Stimulated activated CD4-positive, alpha-beta T cell treated with anti-CD3 and anti-CD28 coated beads, Interleukin-4, amount 100 ng/mL, for 4 hours (primary cell): ENCODE measurements at places on chromosomes 3 and 15.

DNA sequence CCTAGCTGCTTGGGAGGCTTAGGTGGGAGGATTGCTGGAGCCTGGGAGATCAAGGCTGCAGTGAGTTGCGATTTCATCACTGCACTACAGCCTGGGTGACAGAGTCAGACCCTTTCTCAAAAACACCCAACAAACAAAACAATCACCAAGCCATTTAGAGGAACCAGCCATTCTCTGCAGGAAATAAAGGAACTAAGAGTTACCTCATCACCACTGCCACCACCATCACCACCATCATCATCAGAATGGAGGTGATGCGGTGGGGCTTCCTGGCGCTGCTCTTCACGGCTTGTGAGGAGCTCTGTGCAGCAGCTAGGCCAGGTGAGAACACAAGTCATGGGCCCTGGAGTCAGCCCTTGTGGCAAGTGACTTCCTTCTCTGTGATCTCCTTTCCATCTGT lies 37.7 kb upstream of the KLHL25 start:
- no peak for DNase-seq

GRCh38 chr3:99753268-99753975 lies 64.2 kb upstream of the CMSS1 start:
- no peak for DNase-seq

DNA sequence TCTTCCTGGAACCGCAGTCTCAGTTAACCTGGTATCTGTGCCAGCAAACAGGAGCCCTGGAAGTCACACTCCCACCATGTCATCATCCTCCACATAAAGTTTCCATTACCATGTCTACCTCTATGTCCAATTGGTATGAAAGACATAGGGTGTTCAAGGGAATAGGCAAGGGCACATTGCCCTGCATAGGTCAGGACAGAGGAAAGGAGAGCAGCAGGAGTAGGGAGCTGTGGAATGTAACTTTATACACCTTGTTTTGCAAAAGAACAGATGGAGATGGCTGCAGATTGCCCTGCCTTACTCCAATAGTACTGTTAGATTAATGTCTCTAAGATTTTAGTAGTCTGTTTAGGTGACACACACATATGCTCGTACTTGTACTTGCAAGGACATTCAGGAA lies 1056.4 kb downstream of the NTRK3 start:
- no peak for DNase-seq

DNA sequence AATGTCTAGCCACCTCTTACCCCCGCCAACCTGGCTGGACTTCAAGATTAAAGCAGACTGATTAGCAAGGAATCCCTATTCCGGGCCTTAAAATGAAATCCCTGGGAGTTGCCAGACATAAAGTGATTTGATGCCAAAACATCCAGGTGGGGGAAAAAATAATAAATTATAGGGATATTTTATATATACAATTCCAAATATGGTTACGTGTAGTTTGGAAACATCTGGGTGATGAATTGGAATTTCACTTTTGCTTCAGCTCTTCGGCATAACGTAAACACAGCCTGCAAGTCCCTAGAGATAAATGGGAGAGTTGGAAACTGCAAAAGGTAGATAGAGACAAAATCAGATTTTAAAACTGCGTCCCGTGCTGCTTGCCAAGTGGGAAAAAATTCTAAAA lies 545.5 kb upstream of the MDFIC2 start:
- no peak for DNase-seq

- DNase-seq: no peak
Measured at GRCh38 chr3:123467046-123467445, 18.2 kb upstream of the ADCY5 start.

- DNase-seq: no peak
Measured at GRCh38 chr15:58154769-58155168, 16.6 kb downstream of the AQP9 start.

DNA sequence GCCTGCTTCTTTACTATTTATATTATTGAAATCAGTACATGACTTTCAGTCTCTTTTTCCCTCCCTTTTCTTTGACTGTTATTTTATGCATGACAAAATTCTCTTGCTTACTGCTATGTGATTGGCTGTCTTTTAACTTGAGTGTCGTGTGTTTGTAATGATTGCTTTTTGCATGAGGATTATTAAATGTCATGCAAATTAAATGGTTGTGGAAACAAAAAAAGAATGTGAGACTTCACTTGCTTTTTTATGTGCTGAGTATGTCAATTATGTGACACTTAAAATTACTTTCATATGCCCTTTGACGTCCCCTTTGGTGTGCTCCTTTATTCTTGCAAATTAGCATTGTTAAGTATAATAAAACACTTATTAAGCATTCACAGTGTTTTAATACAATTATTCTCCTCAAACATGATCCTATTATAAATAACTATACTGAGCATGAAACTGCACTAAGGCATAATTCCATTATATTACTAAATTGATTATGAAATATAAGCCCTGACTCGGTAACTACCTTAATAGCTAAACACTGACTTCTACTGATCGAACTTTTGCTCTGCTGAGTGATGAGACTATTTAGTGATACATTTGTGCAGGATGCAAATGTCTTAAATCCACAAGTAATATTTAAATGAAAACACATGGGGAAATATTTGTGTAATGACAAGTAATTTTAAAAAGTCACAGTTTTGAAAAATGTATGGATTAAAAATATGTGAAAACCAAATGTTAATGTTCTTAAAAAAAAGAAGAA lies 401.7 kb downstream of the NLGN1 start:
- no peak for DNase-seq

- DNase-seq: no peak
Measured at GRCh38 chr3:132161608-132162007, 126.8 kb upstream of the CPNE4 start.

DNA sequence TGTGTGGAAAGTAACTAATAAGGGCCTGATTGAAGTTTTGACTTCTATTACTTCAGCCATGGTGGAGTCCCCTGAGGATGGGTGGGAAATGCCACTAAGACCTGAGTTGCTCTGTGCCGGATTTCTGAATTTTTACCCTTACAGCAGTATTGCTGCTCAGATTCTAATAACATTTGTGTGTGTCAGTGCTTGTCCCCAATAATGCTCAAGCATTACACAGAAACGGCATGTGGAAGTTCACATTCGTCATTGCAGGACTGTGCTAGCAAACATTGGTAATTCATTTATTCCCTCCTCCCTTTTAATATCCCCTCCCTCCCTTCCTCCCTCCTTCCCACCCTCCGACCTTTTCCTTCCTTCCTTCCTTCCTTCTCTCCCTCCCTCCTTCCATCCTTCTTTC lies 484.5 kb upstream of the ONECUT1 start:
- DNase-seq: no peak

- no peak for DNase-seq
Measured at GRCh38 chr3:130085881-130086280, 4.2 kb downstream of the ALG1L2 start.

DNA sequence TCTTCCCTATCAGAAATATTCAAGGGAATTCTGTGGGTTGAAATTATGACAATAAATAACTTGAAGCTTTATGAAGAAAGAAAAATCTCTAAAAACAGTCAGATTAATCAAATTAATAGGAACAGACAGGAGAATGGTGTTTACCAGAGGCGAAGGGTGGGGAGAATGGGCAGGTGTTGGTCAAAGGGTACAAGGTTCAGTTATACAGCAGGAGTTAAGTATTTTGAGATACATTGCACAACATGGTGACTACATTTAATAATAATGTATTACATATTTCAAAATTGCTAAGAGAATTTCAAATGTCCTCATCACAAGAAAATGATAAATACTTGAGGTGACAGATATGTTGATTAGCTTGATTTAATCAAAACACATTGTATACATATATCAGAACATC lies 18.6 kb downstream of the SPCS1 start:
- DNase-seq: no peak

- DNase-seq: no peak
Measured at GRCh38 chr3:12472000-12472610, 12.2 kb upstream of the TSEN2 start.

- DNase-seq: no peak
Measured at GRCh38 chr3:23430781-23431398, 227.8 kb downstream of the UBE2E2 start.

DNA sequence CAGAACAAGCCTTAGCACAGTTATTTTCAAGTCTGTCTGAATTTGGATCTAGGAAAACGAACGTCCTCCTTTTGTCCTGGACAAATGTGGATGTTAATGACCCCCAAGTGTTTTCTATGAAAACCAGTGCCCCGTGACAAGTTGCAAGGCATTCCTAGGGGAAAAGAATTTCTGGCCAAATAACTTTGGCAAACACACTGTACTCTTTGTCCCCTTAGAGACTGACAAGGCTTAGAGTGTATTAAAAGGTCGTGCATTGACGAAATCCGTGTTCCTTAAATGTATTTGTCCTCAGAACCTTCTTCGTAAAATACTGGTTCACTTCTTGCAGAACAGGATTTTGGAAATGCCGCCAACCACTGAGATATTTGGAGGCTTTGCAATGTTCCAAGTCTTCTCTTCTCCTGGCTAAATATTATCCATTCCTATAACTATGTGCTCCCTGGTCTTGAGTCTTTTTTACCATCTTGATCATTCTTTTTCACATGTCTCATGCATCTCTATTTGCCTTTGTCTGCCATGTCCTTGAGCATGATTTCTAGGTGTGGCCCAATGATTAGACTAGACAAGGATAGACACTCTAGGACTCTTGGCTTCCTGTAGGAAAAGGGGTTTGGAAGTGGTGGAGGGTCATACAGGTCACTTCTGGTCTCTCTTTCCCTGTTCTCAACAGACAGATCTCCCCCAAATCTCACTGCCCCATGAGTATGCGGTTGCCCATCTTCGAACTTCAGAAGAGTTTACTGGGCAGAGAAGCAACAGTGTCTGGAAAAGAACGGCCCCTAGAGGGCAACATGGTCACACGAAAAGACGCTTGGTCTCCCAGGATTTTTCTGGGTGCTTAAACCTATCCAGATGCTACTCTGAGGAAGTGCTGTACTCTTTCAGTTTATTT lies 117.5 kb downstream of the EDEM1 start:
- peak; percentile 10 for DNase-seq

GRCh38 chr3:117630469-117630868 lies 920.9 kb downstream of the TUSC7 start:
- no peak for DNase-seq

GRCh38 chr3:150763841-150764483 lies 993 bp upstream of the SIAH2 start:
- DNase-seq: peak; percentile 49

GRCh38 chr3:27888562-27888961 lies 166.4 kb upstream of the EOMES start:
- no peak for DNase-seq

- no peak for DNase-seq
Measured at GRCh38 chr3:104279617-104280016, 1087.1 kb upstream of the ALCAM start.

GRCh38 chr15:23877502-23878412 lies 190.7 kb upstream of the NDN start:
- no peak for DNase-seq

DNA sequence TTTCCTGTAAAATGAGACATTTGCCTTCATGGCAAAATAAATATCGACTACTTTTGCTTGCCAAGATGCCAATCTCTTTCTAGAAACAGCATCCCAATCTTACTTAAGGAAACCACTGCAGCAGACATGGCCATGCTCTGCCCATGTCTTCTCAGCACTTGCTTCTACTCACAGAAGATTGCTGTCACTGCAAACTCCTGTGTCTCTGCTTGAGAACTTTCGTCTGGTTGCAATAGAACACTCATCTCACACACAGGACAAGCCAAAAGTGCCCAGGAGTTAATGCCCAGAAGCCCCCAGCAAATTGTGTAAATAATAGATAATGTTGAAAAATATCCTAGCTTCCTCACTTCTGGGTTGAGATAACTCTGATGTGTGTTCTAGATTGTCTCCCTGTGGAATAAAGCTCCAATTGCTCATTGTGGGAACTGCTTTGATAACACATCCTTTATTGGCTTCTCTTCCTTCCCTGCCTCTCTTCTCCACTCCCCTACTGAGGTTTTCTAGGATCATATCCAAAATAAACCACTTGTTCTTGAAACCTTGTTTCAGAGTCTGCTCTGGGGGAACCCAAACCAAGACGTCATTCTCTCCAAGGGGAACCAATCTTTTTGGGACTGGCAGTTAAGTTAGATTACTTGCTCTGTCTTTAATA lies 156.3 kb upstream of the STRIT1 start:
- no peak for DNase-seq

GRCh38 chr3:195238586-195239118 lies 32.3 kb downstream of the XXYLT1 start:
- DNase-seq: no peak

- DNase-seq: no peak
Measured at GRCh38 chr3:187068787-187069186, 70.5 kb downstream of the RPL39L start.

GRCh38 chr3:29153811-29154210 lies 127.1 kb upstream of the RBMS3 start:
- no peak for DNase-seq

DNA sequence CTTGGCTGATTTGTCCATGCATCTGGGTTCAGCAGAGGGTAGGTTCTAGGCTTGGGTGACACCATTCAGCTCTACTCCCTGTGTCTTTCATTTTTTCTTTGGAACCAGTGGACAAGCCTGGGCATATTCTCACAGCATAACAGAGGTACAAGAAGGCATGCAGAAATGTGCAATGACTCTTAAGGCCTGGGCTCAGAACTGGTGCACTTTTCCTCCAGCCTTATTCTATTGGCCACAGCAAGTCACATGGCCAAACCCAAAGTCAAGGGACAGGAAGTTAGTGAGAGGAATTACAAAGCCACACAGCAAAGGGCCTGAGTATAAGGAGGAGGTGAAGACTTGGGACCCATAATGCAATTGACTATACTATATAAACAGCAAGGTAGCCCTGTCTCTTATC lies 200.9 kb upstream of the CTDSPL start:
- DNase-seq: no peak

- DNase-seq: no peak
Measured at GRCh38 chr3:152695840-152696239, 139.1 kb upstream of the P2RY1 start.

- no peak for DNase-seq
Measured at GRCh38 chr3:195240171-195240701, 30.7 kb downstream of the XXYLT1 start.

- DNase-seq: no peak
Measured at GRCh38 chr3:99950921-99951320, 133.3 kb downstream of the CMSS1 start.

GRCh38 chr3:139118835-139119234 lies 74.1 kb upstream of the PRR23C start:
- DNase-seq: no peak

DNA sequence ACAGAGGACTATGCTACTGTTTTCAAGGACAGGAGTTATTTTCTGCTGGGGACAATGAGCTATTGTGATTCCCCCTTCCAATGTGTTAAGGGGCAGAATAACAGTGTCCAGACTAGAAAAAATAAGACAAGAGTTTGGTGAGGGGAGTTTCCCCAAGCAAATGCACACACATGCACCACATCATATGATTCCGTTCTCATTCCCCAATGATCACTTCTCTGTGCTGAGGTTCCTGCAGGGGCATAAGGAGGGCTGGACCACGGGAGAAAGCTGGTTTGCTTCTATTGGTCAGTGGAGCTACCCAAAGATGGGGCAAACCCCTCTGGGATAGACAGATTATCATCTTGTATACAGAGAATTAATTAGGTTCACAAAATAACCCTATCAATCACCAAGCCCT lies 80.6 kb downstream of the RBPMS2 start:
- no peak for DNase-seq

GRCh38 chr15:33032053-33032452 lies 162.5 kb downstream of the FMN1 start:
- DNase-seq: no peak

- no peak for DNase-seq
Measured at GRCh38 chr15:63501256-63502089, 2.9 kb upstream of the USP3 start.
